ENCODE measurements at places on chromosomes 5 and 9.

- DNase-seq = no peak
These were observed at the start of gene F2RL1 for GRCh38 chr5:76818844-76819831. Gene F2RL1, plus strand, starts transcription at chr5:76819030. Its CDS starts 153 bp downstream, at chr5:76819183.

DNA sequence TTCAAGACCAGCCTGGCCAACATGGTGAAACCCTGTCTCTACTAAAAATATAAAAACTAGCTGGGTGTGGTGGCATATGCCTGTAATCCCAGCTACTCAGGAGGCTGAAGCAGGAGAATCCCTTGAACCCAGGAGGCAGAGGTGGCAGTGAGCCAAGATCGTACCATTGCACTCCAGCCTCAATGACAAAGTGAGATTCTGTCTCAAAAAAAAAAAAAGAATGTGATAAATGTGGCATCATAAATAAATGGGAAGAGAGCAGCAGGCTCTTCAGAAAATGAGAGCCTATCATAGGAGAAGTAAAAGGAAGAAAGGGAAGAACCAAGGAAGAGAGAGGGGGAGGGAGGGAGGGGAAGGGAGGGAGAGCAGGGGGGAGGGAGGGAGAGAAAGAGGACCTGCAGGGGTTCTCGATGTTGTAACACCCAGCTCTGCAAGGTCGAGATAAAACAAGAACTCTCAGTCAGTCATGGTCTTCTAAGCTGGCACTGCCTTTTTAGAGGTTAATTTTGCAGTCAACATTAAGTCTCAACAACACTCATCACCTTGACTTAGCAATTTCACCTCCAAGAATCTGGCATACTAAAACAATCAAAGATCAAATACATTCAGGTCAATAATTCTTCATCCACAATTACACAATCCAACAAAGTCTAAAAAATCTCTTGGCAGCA lies 68.7 kb upstream of the SIMC1 start:
- DNase-seq = no peak

DNA sequence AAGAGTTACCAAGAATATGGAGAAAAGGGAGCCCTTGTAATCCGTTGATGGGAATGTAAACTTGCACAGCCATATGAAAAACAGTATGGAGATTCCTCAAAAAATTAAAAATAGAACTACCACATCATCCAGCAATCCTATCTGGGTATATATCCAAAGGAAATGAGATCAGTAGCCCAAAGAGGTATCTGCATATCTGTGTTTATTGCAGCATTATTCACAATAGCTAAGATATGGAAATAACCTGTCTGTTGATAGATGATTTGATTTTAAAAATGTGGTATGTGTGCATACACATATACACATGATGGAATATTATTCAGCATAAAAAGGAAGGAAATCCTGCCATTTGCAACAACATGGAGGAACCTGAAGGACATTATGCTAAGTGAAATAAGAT lies 48.3 kb upstream of the EBF1 start:
- DNase-seq = no peak

DNA sequence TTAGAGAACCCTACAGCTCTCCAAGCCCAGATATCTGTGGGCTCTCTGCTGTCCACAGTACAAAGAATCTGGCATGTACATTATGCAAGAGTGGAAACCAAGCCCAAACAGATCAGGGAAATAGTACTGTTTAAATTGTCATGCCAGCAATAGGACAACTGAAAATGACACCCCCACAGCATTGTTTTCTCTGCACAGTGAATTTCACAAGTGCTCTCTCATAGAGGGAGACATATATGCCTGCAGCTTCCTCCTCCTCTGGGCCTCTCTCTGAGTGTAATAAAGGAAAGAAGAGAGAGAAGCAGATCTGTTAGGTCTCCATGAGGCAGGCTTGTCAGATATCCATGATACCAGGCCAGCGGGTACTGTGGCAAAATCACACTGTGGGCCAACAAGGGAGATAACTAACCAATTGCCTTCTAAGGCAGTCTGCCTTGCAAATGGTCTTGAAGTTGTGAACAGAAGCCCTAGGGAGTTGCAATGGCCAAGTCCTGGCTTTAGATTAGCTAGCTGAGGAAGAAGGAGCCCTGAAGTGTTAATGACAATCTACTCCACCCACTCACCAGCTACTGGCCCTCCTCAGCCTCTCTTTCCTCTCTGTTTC lies 54.4 kb upstream of the JMY start:
- DNase-seq = no peak

- DNase-seq = no peak
These were observed 28.4 kb downstream of the GLRX start for GRCh38 chr5:95794070-95794516.

DNA sequence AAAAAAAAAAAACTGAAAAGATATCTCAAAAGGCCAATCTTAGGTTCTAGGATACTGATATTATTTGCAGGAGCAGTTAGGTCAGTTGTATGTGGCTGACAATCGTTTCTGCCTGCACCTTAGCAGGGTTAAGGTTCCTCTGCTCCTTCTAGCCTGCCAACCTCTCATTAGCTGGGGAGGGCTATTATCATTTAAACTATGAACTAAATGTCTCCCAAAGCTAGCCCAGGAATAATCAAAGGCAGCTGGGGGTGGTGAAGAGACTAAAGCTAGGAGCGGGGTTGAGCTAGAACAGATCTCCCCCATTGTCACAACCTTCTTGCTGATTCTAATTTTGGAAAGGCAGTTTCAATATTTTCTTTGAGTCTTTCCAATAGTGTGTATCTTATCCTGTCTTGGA lies 99.9 kb downstream of the ICE1 start:
- no peak for DNase-seq

- no peak for DNase-seq
These were observed 587.7 kb upstream of the GRAMD2B start for GRCh38 chr5:125835293-125836172.

DNA sequence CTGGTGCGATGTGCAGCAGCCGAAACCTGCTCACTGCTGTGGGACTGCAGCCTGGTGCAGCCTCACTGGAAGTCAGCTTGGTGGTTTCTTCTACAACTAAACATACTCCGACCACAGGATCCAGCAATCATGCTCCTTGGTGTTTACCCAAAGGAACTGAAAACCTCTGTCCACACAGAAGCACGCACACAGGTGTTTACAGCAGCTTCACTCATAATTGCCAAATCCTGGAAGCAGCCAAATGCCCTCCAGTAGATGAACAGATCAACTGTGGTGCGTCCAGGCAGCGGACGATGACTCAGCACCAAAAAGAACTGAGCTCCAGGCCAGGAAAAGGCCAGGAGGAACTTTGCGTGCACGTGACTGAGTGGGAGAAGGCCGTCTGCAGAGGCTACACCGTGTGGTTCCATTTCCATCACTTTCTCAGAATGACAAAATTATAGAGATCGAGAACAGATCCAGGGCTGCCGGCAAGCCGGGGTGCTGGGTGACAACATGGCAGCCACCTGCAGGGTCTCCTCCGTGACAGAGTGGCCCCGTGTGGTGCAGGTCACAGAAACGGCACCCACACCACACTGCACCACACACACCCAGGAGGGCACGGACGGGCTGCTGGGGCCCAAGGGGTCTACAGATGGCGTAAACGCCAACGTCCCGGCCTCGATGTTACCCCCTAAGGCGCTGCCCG lies 23.1 kb upstream of the NSMF start:
- DNase-seq = no peak

DNA sequence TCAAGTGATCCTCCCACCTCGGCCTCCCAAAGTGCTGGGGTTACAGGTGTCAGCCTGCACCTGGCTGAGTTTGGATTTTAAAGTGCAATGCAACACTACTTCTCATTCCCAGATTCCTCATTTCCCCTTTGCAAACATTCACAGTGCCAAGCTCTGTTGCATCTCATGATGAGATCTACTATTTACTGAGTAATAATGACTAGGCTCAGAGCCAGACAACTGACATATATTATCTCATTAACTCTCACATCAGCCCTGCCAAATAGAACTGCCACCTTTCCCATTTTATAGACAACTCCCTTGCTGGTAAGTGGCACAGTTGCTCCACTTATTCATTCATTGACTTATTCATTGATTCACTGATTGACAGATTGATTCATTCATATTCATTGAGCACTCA lies 7.0 kb downstream of the PDE6A start:
- DNase-seq = peak; percentile 76

- DNase-seq = no peak
These were observed 4.2 kb upstream of the UNC5A start for GRCh38 chr5:176806137-176806536.

GRCh38 chr9:12753931-12754330 lies 20.9 kb upstream of the LURAP1L start:
- no peak for DNase-seq

- no peak for DNase-seq
These were observed 83.6 kb downstream of the ANXA2R start for GRCh38 chr5:42956551-42956950.

- peak; percentile 41 for DNase-seq
These were observed 162.5 kb downstream of the IRX2 start for GRCh38 chr5:2588850-2589501.

GRCh38 chr9:89808756-89809181 lies 204.0 kb downstream of the GADD45G start:
- DNase-seq = no peak

- DNase-seq = no peak
These were observed 24.9 kb upstream of the SLCO6A1 start for GRCh38 chr5:102523541-102524175.

GRCh38 chr5:158559066-158559465 lies 540.6 kb downstream of the EBF1 start:
- DNase-seq = no peak

- DNase-seq = no peak
These were observed 9.7 kb upstream of the TGFBI start for GRCh38 chr5:136018814-136019783.

DNA sequence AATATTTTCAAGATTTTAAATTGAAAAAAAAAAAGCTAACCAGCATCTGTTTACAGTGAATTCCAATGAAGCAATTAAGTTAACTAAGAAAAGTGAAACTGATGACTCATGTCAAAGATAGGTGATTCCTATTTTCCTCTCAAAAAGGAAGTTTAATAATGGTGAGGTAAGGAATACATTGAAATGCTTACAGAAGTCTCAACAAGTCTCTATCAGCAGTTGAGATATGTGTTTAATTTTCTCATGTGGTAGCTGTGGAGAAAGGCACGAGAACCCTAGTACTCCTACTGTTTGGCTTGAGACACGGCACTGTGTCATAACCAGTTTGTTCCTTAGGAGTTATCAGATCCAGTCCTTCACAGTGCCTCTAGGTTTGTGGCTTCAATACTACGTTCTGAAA lies 114.5 kb downstream of the SLC25A46 start:
- no peak for DNase-seq
